ENCODE measurements at places on chromosomes 13 and 19.

GRCh38 chr19:55132453-55133129 lies 15.2 kb upstream of the PPP1R12C start:
- no peak for DNase-seq

- no peak for DNase-seq
Observed at GRCh38 chr13:78650717-78651083, 8.3 kb downstream of the OBI1 start.

- DNase-seq = peak; percentile 80
Observed at GRCh38 chr19:6459262-6460098, at the start of gene SLC25A23. Gene SLC25A23 (minus strand): TSS chr19:6459792. CDS start chr19:6459628, 164 bp downstream.

DNA sequence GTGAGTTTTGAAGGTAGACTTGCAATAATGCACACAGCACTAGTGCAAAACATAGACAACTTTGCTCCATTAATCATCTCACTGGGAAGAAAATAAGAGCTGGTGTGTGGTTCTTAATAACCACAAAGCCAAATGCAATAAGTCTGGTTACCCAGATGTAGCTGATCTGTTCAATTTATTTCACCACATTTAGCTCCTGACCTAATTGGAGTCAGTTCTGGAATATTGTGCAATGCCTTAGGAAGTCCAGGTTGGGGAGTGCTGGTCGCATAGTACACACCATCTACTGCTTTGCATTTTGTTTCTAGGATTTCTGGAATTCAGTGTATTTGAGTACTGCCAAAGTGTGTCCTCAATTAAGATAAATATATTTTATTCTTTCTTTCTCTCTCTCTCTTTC lies 483.3 kb upstream of the SPRY2 start:
- no peak for DNase-seq

- DNase-seq = no peak
Observed at GRCh38 chr13:41354416-41354815, 43.3 kb downstream of the NAA16 start.

GRCh38 chr19:29625186-29625651 lies 19.1 kb downstream of the POP4 start:
- DNase-seq = no peak

- no peak for DNase-seq
Observed at GRCh38 chr19:14030997-14031718, 404 bp upstream of the IL27RA start.

- DNase-seq = peak; percentile 98
Observed at GRCh38 chr19:1074544-1075283, 7.7 kb downstream of the ARHGAP45 start.

DNA sequence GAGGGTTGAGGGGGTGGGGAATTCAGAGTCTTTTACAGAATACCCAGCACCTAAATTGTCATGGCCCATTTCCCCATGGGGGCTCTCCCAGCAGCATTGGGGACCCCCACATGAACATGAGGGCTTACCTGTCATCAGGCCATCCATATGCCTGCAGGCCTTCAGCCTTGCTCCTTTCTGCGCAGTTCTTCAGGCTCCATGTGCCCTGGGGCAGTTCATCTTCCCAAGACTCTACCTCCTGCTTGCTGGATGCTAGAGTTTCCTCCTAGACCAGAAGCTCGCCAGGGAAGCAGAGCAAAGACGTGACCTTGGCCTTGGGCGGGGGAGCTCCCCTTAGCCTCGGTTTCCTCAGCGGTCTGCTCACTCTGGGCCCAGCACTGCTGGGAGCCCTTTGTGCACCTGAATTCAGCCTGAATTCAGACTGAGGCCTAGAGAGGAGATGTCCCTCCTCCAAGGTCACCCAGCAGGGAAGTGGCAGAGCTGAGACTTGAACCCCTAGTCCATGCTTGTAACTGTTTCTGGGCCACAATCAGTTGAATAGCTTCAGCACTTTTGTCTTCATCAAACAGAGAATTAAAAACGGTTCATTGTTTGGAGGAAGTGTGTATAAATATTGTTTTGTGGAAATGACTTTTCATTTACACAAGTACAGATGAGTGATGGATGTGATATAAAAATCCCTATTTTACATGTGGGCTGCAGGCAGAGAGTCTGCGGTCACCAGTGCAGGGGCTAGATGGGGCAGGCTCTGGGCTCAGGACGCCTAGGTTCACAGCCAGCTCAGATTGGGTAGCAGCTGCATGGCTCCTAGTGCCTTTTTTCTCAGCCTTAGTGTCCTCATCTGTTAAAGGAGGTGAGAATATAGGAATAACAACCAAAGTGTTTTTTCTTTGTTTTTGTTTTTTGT lies 9.5 kb downstream of the PPP5C start:
- no peak for DNase-seq

DNA sequence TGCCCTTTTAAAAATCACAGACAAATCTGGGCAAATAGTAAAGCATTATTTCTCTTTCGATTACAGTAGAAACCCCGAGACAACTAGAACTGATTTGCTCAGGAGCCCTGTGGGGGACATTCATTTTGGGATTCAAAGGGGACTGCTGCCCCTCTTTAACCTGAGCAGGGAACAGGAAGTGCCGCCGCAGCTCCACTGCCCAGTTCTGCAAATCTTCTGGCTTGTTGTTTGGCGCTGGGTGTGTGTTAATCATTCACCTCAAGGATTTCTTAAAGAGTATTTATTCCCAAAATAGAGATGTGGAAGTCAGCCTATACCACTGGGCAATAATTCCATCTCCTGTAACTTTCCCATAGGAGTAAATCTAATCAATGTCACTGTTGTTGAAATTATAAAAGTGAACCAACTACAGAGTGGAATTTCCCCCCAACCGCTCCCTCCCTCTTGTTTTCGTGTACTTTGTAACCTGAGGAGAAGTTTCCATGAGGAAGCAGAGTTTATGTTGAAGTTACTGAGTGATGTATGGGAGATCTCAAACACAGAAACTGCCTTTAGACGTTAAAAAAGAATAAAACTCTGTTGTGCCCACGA lies 515.8 kb downstream of the KLF12 start:
- peak; percentile 53 for DNase-seq

DNA sequence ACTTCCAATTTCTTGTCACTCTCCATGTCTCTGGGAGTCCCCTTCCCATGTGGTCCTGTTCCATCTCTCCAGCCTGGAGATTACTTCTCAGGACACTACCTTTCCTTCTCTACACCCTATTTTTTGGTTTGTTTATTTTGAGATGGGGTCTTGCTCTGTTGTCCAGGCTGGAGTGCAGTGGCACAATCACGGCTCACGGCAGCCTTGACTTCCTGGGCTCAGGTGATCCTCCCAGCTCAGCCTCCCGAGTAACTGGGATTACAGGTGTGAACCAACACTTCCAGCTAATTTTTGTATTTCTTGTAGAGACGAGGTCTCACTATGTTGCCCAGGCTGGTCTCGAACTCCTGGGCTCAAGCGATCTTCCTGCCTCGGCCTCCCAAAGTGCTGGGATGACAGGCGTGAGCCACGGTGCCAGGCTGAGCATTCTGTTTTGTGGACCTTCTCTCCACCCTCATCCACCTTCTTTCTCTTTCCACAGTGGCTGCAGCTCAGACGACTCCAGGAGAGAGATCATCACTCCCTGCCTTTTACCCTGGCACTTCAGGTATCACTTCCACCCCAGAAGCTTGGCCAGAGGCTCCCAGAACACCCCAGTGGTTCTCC lies 644 bp downstream of the HCST start:
- no peak for DNase-seq

- DNase-seq = no peak
Observed at GRCh38 chr13:91203430-91203829, 144.1 kb upstream of the MIR17HG start.

Data from left colon (tissue), 2 donors.